Spleen (tissue), 13 donors: ENCODE measurements at places on chromosomes 4 and X. TPM values are rescaled to one million over a fixed set of nuclear protein-coding genes. Genes with fewer than 3 reads are reported as not detected.

DNA sequence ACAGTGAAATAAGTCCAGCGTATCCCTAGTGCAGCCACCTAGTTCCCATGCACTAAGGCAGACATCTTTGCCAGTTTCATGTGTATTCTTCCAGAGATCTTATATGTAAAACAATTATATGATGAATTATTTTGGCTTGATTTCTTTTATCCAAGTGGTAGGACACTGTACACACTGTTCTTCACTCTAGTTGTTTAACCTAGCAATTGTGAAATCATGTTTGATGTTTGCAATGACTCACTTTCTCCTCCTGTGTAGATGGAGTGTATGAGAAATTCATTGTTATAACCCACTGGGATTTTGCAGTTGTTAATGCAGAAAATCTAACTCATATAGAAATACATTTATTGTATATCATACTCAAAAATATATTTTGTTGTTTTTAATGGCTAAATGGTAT lies 17.5 kb upstream of the TBC1D1 start:
- H3K36me3 ChIP-seq, result no peaks in the 10 kb centered on the region
- peaks cover 10% of the 10 kb centered on the region for H3K4me1 ChIP-seq
- no peak for DNase-seq
- H3K27me3 ChIP-seq, result no peaks in the 10 kb centered on the region

The ZMYM3 gene
- polyA plus RNA-seq, result 8.7 TPM

The RHOH gene
- polyA plus RNA-seq, result 76.6 TPM

The PABPC1L2B gene
- not detected for polyA plus RNA-seq

The TMEM255A gene
- polyA plus RNA-seq, result 1.0 TPM

DNA sequence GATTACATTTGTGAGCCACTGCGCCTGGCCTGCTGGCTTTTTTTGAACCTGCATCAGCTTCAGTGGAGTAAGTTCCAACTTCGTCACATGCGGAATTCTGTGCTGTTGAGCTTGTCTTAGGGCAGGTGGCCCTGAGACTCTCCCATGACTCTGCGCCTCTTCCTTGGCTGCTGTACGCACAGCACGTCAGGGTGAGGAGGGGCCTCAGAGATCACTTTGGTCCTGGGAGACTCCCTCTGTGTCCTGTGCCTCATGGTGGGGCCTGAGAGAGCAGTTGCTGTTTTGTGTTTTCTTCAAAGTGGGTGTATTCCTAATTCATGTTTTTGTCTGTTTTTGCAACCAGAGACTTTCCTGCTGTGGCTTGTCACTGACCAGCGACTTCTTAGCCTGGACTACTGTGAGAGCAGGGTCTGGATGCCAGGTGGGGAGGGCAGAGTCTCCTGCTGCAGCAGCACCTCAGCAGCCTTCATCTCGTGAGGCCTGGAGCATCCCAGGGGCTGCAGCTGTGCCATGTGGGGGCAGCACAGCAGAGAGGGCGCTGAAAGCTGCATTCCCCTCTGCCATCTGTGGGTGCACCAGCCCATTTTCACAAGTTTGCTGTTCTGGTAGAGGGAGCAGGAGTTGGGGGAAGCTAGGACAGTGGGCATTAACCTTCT lies 107.8 kb downstream of the TNIP2 start:
- no peaks in the 10 kb centered on the region for H3K27me3 ChIP-seq
- no peaks in the 10 kb centered on the region for H3K4me1 ChIP-seq
- no peak for DNase-seq
- H3K27ac ChIP-seq, result no peak overlapping the region
- H3K36me3 ChIP-seq, result peaks cover 94% of the 10 kb centered on the region

DNA sequence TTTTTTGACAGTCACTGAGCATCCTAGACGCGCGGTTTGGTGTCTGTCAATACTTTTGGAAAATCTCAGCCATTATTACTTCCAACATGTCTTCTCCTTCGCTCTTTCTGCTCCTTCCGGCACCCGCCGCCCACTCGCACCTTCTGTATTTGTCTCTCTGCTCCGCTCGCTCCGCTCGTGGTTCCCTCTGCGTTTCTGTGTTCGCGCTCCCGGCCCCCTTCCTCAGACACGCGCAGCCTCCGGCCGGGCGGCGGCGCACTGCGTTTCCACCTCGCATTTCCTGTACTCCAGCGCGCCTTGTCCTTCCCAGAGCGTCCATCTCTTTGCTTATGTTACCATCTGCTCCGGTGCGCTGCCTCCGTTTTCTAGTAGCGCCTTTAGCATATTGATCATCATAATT lies 21.1 kb downstream of the PDE6B start:
- H3K27me3 ChIP-seq, result no peaks in the 10 kb centered on the region
- H3K36me3 ChIP-seq, result no peaks in the 10 kb centered on the region
- no peaks in the 10 kb centered on the region for H3K4me1 ChIP-seq

GRCh38 chr4:76192236-76192635 lies 21.4 kb downstream of the SCARB2 start:
- no peak overlapping the region for H3K4me3 ChIP-seq
- peaks cover 66% of the 10 kb centered on the region for H3K4me1 ChIP-seq
- no peak for DNase-seq

The PTPN13 gene
- 0.90 TPM for polyA plus RNA-seq

The GPR78 gene
- polyA plus RNA-seq, result not detected

- no peaks in the 10 kb centered on the region for H3K27me3 ChIP-seq
- no peaks in the 10 kb centered on the region for H3K36me3 ChIP-seq
- no peaks in the 10 kb centered on the region for H3K4me1 ChIP-seq
- no peak for DNase-seq
- H3K4me3 ChIP-seq, result no peak overlapping the region
- no peak overlapping the region for H3K27ac ChIP-seq
Observed at GRCh38 chrX:27599928-27600327, 9.8 kb downstream of the DCAF8L2 start.

GRCh38 chrX:1895583-1895982 lies 280.7 kb downstream of the ASMT start:
- H3K27ac ChIP-seq, result no peak overlapping the region
- H3K4me3 ChIP-seq, result no peak overlapping the region
- no peaks in the 10 kb centered on the region for H3K36me3 ChIP-seq
- no peak for DNase-seq
- H3K27me3 ChIP-seq, result no peaks in the 10 kb centered on the region

GRCh38 chrX:153378607-153379006 lies 22.5 kb downstream of the PNMA6E start:
- no peaks in the 10 kb centered on the region for H3K4me1 ChIP-seq
- no peak for DNase-seq
- H3K27me3 ChIP-seq, result no peaks in the 10 kb centered on the region
- no peak overlapping the region for H3K4me3 ChIP-seq

The MAGEB16 gene
- not detected for polyA plus RNA-seq

The MAGEE1 gene
- 2.7 TPM for polyA plus RNA-seq

The ADH1A gene
- polyA plus RNA-seq, result not detected

DNA sequence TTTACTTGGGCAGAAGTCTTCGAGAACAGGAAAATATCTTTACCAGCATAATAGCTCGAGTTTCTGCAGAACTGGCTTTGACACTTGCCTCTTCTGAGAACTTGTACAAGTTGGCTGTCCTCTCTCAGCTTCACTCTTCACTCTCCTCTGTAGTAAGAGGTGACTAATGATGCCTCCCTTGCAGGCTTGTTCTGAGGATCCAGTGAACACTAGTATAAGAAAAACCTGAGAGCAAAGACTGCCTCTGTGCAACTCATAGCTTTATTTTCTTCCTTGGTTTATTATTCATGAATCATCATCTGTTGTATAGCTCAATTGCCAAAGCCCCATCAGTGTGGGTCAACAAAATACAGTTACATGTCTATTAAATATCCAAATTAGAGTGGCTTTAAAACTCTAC lies 266.7 kb upstream of the CLNK start:
- no peak overlapping the region for H3K27ac ChIP-seq
- no peaks in the 10 kb centered on the region for H3K27me3 ChIP-seq
- no peak overlapping the region for H3K4me3 ChIP-seq
- no peaks in the 10 kb centered on the region for H3K36me3 ChIP-seq
- peaks cover 25% of the 10 kb centered on the region for H3K4me1 ChIP-seq

The WDR17 gene
- polyA plus RNA-seq, result 1.3 TPM

DNA sequence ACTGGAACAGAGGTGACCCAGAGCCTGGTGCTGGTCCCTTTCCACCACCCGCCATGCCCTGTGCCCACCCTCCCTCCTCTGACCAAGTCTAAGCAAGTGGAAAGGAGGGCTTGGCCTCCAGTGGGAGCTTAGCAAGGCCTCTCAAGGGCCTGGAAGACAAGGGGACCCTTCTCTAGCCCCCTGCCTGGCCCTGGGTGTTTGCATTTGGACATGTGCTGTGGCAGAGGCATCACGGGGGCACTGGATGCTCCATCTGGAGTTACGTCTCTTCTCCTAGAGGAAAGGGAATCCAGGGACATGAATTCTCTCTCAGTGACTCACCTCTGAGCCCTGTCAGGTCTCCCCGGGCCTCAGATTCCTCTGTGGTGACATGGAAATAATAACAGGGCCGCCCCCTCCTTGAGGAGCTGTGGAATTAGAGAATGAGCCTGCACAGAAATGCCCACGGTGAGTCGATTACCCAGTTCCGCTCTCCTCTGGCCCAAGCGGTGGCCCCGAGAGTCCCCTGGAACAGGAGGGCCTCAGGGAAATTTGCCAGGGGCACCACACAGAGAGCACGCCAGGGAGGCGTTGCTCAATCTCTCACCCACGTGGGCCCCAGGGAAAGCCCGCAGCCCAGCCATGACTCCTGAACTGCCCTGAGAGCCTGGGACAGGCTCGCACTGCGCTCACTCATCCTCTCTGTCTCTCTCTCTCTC lies 189.6 kb downstream of the BCOR start:
- no peak for DNase-seq
- no peak overlapping the region for H3K4me3 ChIP-seq
- no peaks in the 10 kb centered on the region for H3K36me3 ChIP-seq
- H3K27ac ChIP-seq, result no peak overlapping the region

The CAMK2D gene
- 8.5 TPM for polyA plus RNA-seq

DNA sequence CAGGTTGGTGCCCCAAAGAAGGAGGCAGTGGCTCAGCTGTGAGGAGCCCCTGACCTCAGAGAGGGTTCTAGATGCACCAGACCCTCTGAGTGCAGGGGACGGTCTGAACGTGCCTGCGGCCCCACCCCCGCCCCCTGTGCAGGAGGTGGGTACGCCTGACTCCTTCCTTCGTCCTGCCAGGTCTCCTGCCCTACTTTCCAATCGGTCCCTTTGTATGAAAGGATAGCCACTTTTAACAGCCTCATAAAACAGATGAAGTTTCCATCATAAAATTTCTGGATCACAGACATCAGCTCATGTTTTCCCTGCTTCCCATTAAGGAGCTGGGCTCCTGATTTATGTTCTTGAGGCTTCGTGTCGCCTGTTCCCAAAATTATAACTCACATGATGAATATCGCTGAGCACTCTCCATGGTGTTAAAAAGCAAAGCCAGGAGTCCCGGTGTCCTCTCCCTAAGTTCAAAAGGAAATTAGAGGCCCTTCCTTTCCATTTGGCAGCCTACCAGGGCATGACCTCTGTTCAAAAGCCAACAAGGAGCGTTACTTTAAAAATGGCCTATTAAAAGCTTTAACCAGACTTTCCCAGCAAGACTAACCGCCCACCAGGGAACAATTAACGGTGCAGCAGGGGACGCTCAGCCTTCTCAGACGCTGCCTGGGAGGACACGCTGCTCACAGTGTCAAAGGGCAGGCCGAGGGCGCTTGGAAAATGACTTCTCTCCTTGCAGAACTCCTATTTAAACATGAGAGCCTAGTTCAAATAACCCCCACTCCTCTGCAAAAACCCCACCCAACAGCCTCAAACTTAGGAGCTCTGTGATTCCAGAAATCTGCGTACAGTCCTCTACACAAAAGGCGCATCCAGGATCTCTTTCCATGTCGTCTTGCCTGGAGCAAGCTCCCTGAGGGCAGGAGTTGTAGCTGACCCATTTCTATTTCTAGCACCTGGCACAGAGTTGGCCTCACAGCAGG lies 181.9 kb downstream of the AFAP1 start:
- no peak overlapping the region for H3K27ac ChIP-seq
- H3K4me1 ChIP-seq, result peaks cover 17% of the 10 kb centered on the region
- no peaks in the 10 kb centered on the region for H3K27me3 ChIP-seq
- DNase-seq, result peak; percentile 58
- no peak overlapping the region for H3K4me3 ChIP-seq
- H3K36me3 ChIP-seq, result peaks cover 2% of the 10 kb centered on the region
